Stimulated activated CD8-positive, alpha-beta memory T cell treated with anti-CD3 and anti-CD28 coated beads, Interleukin-2, amount 100 ng/mL, for 1 hour (primary cell): ENCODE measurements at places on chromosomes 12 and 14.

DNA sequence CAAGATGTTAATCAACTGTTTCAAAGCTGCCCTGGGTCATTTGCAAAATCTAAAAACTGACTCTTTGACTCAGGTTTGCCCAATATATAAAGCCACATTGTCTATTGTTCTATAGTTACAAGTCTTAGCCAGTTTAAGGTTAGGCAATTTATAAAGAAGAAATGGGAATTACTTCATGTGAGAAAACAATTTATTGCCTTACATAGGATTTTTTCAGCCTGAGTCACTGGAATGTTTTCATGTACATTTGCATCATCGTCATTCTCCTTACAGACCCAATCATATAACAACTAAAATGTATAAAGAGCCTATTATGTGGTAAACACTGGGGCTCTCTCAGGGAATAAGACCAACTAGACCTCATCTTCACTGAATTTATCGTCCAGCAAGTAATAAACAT is 100.3 kb upstream of the PLEKHG7 start:
- no peak for DNase-seq

GRCh38 chr12:93197067-93197593 is 180.6 kb upstream of the NUDT4 start:
- DNase-seq: no peak

DNA sequence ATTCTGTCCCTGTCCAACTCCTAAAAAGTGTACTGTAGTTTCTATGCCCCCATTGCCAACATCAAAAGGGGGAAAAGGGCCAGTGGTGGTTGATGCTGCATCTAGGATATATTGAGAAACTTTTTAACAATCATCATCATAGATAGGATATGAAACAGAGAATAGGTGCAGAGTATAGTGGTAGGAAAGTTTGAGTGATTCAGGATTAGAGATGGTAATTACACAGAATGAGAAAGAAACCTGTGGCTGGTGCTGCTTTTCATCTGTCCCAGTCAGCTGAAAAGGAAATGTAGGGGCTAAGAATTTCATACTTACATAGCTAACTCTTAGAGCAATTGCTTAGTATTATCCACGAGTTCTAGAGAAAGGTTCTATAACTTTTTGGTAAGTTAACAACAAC is 67.6 kb downstream of the GTF2A1 start:
- no peak for DNase-seq

- no peak for DNase-seq
Measured at GRCh38 chr14:69573205-69573830, 1.4 kb downstream of the CCDC177 start.

DNA sequence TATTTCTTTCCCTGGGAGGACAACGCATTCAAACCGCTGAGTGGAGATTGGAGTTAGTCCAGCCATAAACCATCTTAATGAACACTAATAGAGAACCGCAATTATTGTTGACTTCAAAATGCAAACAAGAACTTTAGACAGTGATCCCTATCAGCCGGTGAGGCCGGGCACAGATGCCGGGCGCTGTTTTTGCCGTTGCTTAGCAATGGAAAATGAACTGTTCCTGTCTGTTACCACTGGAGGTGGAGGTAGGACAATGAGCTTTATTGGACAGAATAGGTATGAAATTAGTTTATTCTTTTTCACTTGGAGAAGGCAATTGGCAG is 216.8 kb downstream of the TTC8 start:
- no peak for DNase-seq
